ENCODE measurements at places on chromosomes 5 and 9. TPM values are rescaled to one million over a fixed set of nuclear protein-coding genes. Genes with fewer than 3 reads are reported as not detected.

SHOC1 gene
- total RNA-seq: not detected

HAVCR2 gene
- 9.6 TPM for total RNA-seq

ELOVL7 gene
- total RNA-seq: 66.8 TPM

AFAP1L1 gene
- 8.7 TPM for total RNA-seq

SH3PXD2B gene
- total RNA-seq: 30.6 TPM

GRCh38 chr9:127856729-127857116 is 2.3 kb upstream of the ENG start:
- DNase-seq: no peak

- no peak for DNase-seq
Measured at GRCh38 chr9:95055851-95056551, 261.5 kb downstream of the FANCC start.

DNA sequence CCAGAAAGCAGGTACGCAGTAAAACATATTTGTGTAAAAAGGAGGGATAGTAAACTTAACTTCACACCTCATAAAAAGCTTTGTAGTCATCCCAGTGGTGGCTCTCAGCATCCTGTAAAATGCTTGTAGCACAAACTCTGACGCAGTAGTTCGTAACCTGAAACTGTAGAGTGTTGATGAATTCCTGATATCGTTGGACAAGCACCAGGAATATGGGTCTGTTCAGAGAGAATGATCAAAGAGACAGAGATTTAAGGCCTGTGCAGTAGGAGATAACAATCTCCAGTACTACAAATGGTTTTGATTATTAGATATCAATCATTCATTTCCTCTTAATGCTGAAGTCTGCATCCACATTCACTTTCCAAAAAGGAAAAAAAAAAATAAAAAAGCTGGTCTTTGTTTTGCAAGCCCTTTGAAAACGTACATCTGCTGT is 148.5 kb downstream of the KIAA0825 start:
- DNase-seq: no peak

DNA sequence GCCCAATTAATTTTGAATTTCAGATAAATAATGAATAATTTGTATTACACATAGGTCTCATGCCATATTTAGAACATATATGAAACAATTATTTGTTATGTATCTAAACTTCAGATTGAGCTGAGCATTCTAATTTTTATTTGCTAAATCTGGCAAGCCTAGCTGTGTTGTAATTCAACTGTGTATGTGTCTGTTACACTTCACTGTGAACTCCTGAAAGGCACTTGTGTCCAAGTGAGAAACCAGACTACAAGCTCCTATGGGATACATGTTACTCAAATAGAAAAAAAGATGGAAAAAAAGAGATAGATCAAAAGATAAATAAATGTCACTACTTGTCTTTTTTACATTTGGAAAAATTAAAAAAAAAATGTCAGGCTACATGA is 56.5 kb upstream of the ANKRD55 start:
- DNase-seq: no peak

Data from mucosa of gallbladder (tissue), 1 donor.